Neuronal stem cell (in vitro differentiated cells): ENCODE measurements at places on chromosomes 11 and 22.

DNA sequence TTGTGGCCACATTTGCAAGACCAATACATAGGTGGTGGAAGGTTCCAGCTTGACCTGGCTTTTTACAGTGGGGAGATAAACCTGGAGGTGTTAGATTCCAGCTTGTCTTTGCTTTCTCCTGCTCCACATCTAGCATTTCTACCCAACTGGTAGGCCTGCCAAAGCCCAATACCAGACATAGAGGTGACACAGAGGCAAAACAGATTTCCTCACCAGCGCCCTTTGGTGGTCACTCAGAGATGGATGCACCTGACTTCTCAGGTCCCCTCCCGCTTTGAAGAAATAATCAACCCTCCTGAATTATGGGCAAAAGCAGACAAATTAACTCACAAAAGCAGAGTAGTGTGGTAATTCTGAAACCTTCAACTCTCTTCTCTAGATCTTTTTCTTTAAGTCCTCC, 1356.2 kb downstream of the FAM181B start:
- DNase-seq, result no peak

DNA sequence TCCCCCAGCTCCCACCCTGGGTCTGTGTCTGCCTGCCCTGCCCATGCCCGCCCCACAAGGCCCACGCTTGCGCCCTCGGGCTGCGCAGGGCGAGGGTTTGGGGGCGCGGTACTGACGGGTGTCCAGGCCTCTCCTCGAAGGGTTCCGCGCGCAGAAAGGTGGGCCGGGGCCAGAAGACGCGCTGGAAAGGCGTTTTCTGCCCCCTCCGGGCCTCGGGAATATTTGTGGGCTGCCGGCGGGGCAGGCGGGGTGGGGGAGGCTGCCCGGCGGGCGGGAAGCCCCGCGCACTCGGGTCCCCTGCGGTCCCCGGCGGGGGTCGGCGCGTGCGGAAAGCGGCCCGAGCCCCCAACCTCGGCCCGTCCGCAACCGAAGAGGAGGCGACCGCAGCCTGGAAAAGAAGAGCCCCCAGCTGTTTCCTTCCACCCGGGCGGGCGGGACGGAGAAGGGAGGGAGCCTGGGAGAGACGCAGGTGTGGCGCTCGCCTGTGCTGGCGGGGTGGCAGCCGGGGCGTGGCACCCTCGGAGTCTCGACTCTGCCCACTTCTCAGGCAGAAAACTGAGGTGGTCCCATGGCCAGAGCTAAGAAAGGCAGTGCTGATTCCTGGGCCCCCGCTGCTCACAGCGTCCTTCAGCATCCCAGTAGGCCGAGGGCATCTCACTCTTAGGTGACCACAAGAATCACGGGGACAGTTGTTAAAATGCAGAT, 59.0 kb downstream of the THAP12 start:
- DNase-seq, result no peak

DNA sequence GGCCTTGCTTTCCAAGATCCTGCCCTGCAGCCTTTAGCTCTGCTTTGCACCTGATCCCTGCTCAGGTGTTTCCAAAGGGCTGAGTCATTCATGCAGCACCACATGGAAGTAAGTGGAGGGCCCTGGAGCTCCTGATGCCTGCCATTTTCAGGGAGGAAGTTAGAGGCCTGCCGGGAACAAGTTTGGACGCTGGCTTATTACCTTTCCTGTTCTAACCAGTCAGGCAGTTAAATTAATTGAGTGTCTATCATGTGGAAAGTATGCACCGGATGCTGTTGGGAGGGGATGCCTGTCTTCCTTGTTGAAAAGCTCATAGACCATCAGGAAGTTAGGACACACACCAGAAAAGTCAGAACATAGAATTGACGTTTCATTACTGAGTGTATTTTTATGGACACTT, 73.7 kb upstream of the PLET1 start:
- DNase-seq, result no peak

DNA sequence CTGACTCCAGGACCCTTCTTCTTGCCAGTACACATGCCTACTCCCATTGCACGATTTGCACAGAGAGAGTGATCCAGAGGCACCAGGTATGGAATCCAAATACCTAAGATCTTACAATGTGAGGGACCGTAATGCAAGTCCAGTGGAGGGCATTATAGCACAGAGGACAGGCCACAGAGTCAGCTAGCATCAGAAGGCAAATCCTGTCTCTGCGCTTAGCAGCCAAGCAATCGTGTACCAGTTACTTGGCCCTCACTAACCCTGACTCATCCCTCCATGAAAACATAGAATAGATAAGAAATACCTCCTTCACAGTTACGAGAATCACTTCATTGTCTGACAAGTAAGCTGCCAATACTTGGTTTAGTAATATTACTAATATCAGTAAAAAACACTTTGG, 69.7 kb upstream of the SLC6A5 start:
- no peak for DNase-seq

DNA sequence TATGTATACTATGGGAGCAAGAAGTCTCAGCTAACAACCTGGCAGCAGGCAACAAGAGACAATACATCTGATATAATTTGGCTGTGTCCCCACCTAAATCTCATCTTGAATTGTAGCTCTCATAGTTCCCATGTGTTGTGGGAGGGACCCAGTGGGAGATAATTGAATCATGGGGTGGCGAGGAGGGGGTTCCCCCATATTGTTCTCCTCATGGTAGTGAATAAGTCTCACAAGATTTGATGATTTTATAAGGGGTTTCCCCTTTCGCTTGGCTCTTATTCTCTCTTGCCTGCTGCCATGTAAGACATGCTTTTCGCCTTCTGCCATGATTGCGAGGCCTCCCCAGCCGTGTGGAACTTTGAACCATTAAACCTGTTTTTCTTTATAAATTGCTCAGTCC, 6.2 kb downstream of the DNAJC24 start:
- no peak for DNase-seq

GRCh38 chr11:58739725-58740430, 8.1 kb upstream of the GLYAT start:
- no peak for DNase-seq

DNA sequence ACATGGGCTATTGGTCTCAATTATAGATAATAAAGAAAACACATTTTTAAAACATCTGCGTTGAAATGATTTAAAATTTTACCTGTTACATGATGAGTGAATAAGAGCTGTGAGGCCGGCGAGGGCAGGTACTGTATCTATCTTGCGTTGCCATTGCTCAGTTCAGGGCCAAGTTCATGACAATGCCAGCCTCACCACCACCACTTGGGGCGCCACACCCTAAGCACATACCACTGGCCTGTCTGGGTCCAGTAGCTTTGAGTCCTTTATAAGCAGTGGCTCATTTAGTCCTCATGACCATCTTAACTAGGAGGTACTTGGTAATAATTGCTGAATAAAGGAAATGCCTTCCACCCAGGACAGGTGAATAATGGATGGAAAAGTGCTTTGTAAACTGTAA, 14.5 kb upstream of the MB start:
- no peak for DNase-seq

- no peak for DNase-seq
These were observed 427.4 kb upstream of the CADM1 start for GRCh38 chr11:115931548-115932083.

DNA sequence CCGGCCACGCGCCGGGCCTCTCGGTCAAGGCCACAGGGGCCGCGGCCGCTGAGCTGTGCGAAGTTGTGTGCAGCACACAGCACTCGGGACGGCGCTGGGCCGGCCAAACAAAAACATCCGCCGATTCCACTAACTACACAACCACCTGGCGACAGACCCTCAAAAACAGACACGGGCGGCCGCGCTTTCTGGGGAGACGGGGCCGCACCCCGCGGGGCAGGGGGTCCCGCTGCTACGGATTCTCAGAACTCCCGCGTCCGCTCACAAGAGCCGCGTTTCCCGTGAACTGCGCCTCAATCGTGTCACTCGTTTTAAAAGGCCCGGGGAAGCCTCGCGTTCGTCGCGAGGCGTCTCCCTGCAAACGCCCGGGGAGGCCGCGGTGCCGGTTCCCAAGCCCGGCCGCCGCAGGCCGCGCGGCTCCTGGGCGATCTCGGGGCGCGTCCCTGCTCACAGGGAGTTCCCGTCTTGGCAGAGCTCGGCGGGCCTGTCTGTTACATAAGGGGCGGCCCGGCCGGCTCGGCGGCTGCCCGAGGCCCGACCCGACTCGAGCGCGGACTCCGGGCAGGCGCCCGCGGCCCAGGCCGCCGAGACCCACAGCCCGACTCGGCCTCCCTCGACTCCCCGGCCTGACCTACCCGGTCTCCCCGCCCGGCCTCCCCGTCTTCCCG, 936 bp downstream of the BRD1 start:
- DNase-seq, result no peak

- DNase-seq, result no peak
These were observed 24.3 kb upstream of the SMCO4 start for GRCh38 chr11:93567401-93567895.

DNA sequence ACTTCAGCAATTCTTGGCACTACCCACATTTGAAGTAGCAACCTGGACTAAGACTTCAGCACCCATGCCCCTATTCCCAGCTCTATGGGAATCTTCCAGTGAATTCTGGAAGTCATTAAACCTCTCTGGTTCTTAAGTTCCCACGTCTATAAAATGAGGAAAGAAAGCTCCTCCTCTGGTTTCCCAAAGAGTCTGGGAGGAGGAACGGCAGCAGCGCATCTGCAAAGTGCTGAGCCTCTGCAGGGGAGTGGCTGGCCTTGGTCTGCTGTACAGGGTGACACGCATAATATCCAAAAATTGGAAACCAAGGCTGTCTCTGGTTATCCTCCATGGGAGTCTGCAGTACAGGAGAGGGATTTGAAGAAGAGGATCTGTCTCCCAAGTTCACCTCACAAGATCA, 73.6 kb upstream of the TP53I11 start:
- DNase-seq, result no peak

DNA sequence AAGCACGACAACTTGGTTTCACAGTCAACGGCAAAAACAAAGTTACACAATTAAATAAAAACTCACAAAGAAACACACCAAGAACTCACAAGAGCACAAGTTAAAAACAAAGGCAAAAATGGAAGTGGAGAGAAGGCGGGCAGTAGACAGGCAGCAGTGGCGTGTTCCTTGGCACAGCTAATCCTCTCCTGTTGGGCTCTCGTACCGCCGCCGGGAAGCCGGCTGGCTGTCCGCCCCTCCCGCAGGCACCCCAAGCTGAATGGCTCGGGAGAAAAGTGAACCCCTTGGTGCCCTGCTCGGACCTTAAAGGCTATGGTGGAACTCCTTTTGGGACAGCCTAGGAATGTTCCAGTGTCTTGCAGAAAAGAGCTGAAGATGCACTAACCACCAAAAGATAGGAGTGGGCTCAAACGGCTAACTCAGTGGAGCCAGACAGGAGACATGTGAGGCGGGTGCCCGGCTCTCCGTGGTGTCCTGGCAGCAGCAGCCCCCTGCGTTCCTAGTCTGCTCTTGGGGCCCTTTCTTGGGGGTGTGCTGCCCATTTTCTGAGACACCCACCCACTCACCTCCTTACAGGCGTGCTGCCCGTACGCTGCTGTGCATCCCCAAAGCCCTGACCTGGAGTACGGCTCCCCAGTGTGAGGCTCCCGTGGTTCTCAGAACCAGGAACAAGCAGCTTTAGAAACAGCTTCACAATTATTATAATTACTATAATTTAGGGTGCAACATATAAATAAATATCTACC, 86.1 kb upstream of the BID start:
- DNase-seq, result no peak

GRCh38 chr11:61377461-61378160, 14.8 kb upstream of the TMEM216 start:
- DNase-seq, result no peak

DNA sequence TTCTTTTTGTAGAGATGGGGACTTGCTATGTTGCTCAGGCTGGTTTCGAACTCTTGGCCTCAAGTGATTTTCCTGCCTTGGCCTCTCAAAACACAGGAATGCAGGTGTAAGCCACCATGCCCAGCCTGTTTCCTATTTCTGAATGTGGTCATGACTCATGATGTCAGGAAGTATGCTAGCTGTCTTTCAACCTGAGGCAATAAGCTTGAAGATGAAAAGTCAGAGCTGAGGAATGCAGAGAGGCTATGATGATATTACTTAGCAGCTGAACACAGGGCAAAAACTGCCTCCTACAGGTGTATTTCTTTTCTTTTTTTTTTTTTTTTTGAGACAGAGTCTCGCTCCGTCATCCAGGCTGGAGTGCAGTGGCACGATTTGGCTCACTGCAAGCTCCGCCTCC, 9.0 kb upstream of the NUCB2 start:
- DNase-seq, result no peak

DNA sequence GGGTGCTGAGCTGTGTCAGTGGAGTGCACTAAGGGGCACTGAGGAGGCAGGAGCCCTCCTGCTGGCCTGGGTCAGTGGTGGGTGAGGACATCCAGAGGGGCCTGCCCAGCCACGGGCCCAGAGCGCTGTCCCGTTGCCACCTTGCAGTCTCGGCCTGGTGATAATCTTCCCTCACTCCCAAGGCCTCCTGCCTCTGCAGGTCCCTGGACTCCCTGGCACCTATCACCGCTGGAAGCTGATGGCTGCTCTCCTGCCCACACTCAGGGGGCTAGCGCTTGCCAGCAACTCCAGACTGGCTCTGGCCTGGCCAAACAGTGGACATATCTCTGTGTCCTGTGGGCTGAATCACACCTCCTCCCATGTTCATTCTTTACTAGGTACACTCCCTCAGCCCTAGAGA, 86.5 kb upstream of the PITPNB start:
- DNase-seq, result no peak

DNA sequence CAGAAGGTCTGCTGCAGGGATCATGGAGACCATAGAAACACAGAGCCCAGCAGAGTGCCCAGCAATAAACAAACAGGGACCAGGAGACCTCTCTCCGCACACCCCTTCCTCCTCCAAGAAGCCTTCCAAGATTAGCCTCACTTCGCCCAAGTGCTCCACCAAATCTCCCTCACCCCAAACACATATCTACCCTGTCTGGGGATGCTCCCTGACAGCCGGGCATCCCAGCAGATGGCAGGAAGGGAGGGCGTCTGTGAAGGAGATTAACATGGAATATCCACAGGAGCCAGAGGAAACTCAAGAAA, 26.5 kb downstream of the ARAP1 start:
- no peak for DNase-seq

DNA sequence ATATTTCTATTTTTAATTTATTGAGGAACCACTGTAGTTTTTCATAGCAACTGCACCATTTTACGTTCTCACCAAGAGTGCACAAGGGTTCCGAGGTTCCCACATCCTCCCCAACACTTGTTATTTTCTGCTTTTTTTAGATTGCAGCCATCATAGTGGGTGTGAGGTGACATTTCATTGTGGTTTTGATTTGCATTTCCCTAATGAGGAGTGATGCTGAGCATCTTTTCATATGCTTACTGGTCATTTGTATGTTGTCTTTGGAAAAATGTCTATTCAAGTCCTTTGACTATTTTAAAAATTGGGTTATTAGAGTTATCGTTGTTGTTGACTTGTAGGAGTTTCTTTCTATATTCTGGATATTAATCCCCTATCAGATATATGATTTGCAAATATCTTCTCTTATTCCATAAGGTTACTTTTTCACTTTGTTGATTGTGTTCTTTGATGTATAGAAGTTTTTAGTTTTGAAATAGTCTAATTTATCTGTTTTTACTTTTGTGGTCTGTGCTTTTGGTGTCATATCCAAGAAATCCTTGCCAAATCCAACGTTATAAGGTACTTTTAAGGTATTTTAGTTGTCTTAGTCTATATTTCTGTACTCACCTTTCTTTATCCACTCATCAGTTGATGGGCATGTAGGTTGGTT, 9.0 kb downstream of the NEAT1 start:
- DNase-seq, result no peak
